Activated effector memory CD4-positive, alpha-beta T cell treated with anti-CD3 and anti-CD28 coated beads, Interleukin-2, amount 50 U/mL, for 16 hours (primary cell): ENCODE measurements at places on chromosomes 3 and 15.

- no peak for DNase-seq
Measured at GRCh38 chr15:64143276-64143675, 8.3 kb upstream of the SNX22 start.

- no peak for DNase-seq
Measured at GRCh38 chr3:29486096-29486495, 205.2 kb downstream of the RBMS3 start.

GRCh38 chr15:67109141-67110034 lies 44.0 kb downstream of the SMAD3 start:
- no peak for DNase-seq

DNA sequence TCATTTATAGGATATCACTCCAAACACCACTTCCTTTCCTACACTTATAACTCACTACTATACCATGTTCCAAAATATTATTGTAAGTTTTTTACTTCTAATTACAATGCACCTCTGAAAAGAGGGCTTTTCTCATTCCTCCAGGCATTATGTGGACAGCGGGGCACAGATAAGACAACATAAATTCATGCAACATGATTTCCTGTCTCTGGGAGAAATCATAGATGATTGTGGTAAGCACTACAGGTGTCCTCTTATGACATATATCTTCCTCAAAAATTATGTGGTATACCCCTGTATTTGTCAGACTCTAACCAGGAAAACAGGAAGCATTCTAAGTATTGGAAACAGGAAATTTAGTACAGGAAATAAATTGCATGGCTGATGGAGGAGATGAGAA lies 45.7 kb upstream of the INO80 start:
- no peak for DNase-seq

- DNase-seq, result no peak
Measured at GRCh38 chr3:192726385-192726784, 956 bp downstream of the FGF12 start.

DNA sequence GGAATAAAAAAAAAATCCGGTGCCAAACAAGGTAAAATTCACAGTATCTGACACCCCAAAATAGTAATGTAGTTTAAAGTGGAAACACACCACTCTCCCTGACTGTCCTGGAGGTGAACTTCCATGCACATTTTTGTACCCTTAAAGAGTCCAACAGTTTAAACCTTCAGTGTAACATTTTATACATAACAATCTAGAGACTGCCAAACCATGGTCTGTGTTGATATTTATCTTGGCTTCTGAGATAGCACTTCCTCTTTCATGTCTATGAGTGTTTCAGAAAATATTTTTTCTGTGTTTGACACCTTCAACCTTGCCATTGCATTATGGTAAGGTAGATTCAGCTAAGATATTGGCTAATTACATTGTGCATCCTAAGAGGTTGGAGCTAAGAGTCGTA lies 13.9 kb downstream of the TMEM45A start:
- DNase-seq, result no peak

DNA sequence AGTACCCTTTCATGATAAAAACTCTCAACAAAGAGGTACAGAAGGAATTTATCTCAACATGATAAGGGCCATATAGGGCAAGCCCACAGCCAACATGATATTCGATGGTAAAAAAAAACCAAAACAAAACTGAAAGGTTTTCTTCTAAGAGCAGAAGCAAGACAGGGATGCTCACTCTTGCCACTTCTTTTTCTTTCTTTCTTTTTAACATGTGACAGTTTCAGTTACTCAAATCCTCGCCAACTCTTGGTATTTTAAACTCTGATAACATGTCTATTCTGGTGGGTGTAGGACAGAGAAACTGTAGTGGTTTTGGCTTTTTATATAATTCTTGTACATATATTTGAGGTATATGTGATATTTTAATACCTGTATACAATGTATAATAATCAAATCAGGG lies 74.0 kb upstream of the NMNAT3 start:
- DNase-seq, result no peak

GRCh38 chr3:64161481-64161952 lies 63.7 kb downstream of the PRICKLE2 start:
- DNase-seq, result no peak

DNA sequence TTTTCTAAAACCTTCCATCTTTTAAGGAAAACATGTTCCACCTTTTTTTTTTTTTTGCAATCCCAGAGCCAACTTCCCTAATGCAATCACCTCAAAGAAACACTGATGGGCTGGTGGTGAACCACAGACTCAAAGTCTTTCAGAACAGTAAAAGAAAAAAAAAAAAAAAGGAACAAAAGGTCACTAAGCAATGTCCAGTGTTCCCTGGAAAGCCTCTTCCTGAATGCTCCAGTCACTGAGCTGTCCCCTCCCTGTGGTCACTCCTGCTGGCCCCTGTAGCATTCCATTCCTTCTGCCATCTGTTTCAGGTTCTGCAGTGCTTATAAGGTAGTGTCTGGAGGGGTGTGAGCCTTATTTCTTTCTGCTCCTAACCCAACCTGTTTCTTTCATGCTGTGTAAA lies 53.3 kb downstream of the AAGAB start:
- DNase-seq, result no peak

GRCh38 chr3:99108508-99108907 lies 207.0 kb upstream of the DCBLD2 start:
- no peak for DNase-seq

- DNase-seq, result no peak
Measured at GRCh38 chr3:123353850-123354233, 95.0 kb downstream of the ADCY5 start.
